Urothelium cell line (cell line): ENCODE measurements at places on chromosomes 2 and 18.

DNA sequence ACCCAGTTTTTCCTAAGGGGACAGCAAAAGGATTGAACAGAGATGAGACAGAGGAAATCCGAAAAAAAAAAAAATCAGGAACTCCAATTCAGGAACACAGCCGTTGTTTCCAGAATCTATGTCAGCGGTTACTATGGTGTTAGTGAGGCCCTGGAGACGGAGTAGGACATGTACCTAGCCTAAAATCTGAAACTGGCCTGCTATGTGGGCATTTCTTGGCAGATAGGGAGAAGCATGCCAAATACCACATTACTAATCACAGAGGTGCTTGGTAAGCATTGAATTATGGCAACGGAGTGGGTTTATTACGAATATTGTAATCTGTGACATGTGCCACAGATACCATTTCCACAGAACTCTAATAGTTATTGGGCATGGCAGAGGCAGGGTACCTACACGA is 530.6 kb downstream of the CCDC85A start:
- no peak for DNase-seq

DNA sequence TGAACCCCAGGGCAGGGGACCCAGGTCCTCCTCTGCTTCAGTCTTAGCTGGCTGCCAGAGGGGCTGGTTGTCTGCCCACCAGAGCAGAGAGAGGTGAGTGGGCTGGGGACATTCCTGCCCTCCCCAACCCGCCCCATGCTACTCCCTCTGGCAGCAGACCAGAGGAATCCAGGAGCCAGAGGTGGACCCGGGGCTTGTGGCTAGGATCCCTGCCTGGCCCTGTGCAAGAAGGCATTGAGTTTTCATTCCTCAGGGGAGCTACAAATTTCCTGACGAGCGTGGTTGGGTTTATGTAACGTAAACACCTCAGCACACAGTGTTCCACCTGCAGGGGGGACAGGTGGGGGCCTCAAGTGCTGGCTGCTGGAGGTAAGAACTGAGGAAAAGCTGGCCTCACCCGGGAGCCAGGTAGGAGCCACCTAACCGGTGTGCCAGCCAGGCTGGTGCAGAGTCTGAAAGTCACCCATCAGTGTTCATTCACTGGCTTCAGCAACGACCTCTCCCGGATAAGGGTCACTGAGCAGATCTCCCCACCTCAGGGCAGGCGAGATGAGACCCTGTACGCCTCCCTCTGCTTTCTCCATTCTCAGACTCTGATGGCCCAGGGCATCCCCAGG is 246.8 kb downstream of the DYSF start:
- DNase-seq, result peak; percentile 58

DNA sequence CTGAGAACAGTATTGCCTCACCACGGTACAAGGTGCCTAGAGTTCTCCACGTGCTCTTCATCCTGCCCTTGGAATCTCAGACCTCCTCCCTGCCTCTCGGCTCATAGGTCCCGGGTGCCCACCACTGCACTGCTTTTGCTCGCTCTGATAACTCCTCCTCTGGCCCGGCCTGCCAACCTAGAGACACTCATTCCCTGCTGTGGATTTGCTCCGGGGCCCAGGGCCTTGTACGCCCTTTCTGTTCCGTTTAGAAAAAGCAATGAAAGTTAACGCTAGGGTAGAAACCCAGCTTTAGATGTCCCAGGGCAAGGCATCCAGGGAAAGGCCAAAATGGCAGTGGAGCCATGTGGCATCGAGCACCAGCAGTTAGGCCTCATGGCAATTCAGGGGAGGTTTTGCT is 253.9 kb downstream of the VAPA start:
- DNase-seq, result no peak

DNA sequence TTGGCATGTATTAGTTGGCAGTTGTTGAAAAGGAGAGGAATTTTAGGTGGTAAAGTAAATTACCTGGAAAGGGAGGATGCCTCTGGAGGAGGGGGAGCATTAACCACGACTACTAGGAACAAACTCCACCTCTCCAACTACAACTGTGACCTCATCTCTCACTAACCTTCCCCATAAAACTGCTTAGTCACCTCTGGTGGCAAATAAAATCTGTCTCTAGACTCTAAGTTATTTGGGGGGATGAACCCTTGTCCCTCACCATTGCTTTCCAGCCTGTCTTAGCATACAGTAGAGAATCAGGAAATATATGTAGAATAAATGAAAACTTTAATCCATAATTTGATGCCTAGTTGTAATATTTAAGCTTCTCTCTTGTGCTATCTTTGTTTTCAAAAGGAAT is 27.6 kb upstream of the MYO1B start:
- peak; percentile 67 for DNase-seq

- DNase-seq, result no peak
These were observed 24.0 kb downstream of the C2orf49 start for GRCh38 chr2:105361102-105361889.

- DNase-seq, result no peak
These were observed 129.5 kb downstream of the NDUFA10 start for GRCh38 chr2:239895669-239896068.

DNA sequence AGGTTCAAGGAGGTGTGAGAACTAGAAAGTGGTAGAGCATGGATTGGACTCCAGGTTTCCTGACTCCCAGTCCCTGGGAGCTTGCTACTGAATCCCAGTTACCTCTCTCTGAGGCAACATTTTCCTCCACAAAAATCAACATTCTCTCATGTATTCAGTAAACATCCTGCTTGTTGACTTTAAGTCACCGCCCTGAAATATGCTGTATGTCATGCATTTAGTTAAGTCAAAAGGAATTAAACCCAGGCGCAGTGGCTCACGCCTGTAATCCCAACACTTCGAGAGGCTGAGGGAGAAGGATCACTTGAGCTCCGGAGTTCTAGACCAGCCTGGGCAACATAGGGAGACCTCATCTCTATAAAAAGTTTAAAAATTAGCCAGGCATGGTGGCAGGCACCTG is 3.8 kb downstream of the MATN3 start:
- DNase-seq, result no peak
